SK-N-DZ (cell line): ENCODE measurements at places on chromosomes 5 and 9.

- no peak for DNase-seq
Observed at GRCh38 chr9:27338527-27338903, 41.6 kb upstream of the EQTN start.

DNA sequence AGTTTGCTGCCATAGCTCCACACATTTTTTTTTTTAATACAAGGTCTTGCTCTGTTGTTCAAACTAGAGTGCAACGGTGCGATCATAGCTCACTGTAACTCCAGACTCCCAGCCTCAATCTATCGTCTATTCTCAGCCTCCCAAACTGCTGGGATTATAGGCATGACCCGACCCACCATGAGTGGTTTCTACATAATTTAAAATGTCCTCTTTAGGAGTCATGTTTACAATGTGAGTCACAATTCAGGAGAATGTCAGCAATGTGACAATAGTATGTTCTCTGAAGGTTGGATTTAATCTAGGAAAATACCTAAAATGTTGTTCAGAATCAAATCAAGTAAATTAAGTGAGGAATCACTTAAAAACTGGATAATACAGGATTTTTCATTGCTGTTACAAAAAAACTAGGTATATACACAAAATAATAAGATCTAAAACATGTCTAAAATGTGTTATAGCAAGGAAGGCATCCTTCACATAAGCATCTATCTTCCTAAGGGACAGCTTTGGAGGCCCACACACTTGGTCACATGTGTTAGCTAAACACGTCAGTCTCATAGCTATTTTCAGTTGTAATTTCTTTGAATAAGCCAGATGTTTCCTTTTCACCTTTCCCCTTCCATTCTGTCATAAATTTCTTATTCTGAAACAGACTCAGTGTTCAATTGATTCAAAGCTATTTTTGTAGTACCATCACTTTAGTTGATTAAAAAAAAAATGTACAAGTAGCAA is 30.0 kb upstream of the ELAVL2 start:
- no peak for DNase-seq

- DNase-seq = no peak
Observed at GRCh38 chr9:100394816-100395215, 32.1 kb upstream of the MSANTD3 start.

DNA sequence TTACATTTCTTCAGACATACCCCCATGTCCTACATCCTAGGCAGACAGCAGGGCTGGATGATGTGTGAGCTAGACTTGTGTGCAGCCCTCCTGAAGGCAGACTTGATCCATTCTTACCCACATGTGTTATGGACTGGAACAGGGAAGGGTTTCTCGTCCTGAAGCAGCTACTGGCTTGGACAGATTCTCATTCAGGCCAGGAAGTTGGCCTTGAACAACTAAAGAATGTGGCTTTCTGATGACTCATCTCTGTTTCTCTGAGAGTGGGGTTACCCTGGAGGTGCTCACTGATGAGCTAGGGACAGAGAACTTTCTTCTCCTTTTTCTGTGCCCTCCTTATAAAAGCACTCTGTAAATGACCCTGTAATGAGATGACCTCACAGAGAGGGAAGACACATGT is 246.5 kb downstream of the PCSK5 start:
- DNase-seq = no peak
